ENCODE measurements at places on chromosomes 1 and 21.

- no peak for DNase-seq
Observed at GRCh38 chr1:176957603-176958002, 206.9 kb downstream of the ASTN1 start.

- DNase-seq, result no peak
Observed at GRCh38 chr21:31647650-31648049, 11.8 kb upstream of the SOD1 start.

GRCh38 chr1:12359359-12360133 lies 129.7 kb downstream of the VPS13D start:
- no peak for DNase-seq

- DNase-seq, result no peak
Observed at GRCh38 chr21:31772674-31773555, 41.0 kb upstream of the SCAF4 start.

- DNase-seq, result no peak
Observed at GRCh38 chr21:17523007-17523451, 10.2 kb downstream of the CXADR start.

GRCh38 chr1:5720936-5721335 lies 271.3 kb downstream of the NPHP4 start:
- DNase-seq, result no peak

DNA sequence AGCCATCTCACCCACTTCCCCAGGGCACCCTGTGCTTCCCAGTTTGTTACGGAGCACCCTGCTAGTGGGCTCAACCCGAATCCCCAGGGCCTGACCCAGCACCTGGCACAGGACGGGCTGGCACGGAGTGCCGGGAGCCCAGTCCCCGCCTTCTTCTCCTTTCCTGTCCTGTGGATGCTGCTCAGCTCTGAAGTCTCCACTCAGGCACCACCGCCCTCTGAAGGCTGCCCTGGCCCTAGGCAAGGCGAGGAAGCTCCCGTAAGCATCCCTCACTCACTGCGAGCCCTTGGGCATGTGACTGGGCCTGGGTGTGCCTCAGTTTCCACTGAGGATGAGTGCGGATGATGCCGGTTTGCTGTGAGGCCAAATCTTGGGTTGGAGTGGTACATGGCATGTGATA lies 21.8 kb downstream of the SLC1A7 start:
- no peak for DNase-seq

DNA sequence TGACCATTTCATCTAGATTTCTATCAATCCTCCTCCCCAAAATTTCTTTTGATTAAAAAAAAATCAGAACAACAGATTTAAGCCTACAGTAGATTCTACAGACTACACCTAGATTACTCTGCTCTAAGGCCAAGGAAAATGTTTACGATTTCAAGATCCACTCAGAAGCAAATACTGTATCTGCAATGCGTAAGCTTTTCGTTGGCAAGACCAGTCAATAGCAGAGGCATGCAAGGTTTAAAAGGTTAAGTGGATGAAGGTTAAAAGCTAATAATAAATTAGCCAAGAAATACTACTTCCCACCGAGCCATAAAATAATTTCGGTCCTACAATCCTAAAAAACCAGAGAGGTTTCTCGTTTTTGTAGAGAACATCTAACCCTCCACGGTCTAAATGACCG lies 1.3 kb downstream of the CLSTN1 start:
- DNase-seq, result no peak

- peak; percentile 77 for DNase-seq
Observed at GRCh38 chr1:233868461-233868860, 36.0 kb upstream of the SLC35F3 start.

- peak; percentile 48 for DNase-seq
Observed at GRCh38 chr1:196309386-196309785, 298.9 kb downstream of the KCNT2 start.

DNA sequence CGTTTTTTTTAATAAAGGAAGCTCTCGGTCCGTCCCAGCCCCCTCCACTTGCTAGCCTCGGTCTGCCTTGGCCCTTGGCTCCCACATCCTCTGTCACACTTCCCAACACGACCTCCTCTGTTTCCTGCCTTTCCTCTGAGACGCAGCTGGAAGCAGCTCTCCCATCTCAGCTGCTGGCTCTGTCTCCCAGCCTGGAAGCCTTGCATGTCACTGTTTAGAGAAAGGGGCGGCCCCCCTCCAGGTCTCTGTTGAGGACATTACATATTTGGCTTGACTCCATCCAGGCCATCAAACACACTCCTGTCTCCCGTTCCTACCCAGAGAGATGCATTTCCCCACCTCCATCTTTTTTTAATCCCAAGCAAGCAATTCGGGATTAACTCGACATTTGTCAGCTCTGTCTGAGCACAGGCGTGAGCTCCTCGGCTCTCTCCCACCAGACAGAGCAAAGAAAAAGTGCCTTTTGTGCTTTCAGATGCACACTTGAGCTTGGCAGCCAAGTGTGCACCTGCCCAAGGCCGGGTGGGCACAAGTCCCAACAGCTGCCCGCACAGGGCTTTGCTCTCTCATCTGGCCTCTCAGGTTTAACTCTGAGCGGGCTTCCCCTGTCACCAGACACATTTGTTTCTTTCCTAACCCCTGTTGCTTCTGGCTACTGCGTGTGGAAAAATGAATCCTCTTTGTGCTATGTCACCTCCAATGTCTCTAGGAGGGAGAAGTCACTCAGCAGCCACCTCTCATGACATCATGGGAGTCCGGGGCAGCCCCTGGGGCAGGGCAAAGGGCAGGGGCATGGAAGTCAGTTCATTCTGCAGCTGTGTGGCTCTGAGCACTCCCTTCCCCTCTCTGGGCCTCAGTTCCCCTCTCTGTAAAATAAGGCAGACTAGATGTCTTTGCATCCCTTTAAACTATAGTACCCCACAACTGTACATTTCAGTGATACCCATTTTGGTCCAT lies 108.3 kb downstream of the KCND3 start:
- DNase-seq, result no peak

DNA sequence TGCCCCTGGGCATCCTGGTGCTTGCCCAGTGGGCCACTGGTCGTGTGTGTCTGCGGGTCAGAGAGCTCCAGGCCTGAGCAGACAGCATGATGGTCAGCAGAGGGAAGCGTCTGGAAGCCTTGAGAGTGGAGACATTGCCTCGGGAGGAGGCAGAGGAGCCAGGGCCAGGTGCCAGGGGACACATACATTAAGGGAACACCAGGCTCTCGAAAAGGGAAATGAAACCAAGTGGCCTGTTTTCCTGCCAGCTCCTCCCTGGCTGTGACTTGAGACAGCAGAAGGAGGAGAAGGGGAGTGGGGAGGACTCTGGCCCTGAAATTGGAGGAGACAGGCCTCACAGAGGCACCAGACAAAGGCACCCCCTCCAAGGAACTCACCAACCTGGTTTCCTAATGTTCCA lies 62.4 kb upstream of the LRP8 start:
- DNase-seq, result no peak

DNA sequence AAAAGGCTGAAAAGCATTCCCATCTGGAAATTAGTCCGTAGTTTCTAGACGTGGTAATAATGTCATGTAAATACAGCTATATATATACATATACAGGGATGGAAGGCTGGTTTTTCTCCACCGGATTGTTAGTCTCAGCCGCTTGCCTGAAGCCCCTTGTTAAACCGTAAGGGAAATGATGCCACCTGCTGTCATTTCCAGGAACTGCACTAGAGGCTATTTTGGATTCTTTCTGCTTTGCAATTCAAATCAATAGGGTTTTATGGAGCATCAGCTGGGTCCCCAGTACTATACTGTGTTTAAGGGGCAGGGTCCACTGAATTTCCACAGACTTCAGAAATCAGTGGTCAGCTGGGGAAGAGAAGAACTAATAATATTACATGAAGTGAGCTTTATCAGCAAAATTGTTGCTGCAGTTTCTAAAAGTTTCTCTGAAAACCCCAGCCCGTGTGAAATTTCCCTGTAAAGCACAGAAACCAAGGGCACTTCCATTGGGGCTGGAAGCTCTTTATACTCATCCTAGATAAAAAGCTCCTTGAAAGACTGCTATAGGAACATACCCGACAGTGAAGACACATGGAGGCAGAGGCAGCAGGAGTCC lies 33.8 kb upstream of the MPZL1 start:
- DNase-seq, result peak; percentile 72

GRCh38 chr1:162157469-162157868 lies 88.0 kb downstream of the NOS1AP start:
- no peak for DNase-seq

GRCh38 chr1:51088474-51088873 lies 13.6 kb upstream of the C1orf185 start:
- no peak for DNase-seq

DNA sequence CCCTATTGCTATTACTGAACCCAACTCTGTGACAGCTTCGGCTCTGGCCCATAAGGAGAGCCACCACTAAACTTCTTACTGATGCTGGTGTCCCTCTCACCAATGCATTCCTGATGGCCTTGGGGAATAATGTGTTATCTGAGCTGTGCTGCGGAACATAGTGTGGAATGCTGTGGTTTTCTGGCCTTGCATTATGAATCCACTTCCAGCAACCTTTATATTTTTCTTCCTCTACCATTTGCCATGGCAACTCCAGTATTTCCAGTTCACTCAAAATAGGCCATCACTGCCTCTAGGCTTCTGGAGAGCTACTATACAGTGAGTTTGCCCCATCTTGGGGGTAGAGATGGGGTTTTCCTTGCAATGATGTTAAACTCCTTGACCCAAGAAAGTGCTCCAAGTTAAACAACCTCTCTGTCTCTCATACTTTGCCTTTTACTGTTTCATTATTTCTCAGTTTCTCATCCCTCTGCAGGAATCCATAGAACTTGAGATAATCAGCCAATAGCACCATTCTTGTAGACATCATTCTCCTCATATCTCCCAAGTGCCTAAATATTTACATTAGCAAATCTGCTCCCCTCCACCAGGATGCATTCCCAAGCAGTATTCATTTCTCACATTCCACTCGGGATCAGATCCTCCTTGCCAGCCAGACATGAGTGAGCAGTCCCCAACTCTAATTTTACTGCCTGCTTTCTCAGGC lies 11.1 kb upstream of the RAVER2 start:
- no peak for DNase-seq

GRCh38 chr1:230043081-230043480 lies 24.0 kb upstream of the GALNT2 start:
- DNase-seq, result no peak

DNA sequence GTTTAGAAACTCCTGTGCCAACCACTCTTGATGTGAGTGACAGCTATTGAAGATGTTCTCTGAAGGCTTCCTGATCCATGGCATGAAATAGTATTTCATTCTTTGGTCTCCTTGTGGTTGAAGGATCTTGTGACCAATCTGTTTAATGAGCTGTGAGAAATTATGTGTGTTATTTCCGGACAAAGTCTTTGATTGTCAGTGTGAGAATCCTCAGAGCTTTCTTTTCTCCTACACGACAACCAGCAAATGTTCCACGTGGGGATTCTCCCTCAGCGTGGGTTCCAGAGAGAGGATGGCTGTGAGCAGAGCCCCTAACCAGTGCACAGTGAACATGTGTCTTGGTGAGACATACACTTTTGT lies 45.0 kb upstream of the HOOK1 start:
- no peak for DNase-seq

DNA sequence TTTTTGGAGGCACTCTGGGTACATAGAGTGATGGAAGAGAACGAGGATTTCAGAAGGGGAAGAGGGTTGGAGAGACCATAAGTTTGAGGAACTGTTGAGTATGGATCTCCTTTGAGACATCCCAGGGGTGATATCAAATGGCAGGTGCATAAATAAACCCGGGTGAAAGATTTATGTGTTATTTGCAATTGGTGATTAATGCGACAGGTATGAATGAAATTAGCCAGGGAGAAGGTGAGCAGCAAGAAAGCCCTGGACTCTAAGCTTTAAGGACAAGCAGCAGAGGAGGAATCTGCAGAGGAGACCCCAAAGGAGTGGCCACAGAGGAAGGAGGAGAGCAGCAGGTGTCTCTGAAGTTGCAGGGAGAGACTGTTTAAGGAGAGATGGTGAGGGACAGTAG lies 8.8 kb upstream of the REN start:
- no peak for DNase-seq

GRCh38 chr1:213987422-213987926 lies 299 bp upstream of the PROX1 start:
- DNase-seq, result no peak

GRCh38 chr1:6771441-6771769 lies 13.8 kb upstream of the CAMTA1 start:
- no peak for DNase-seq

DNA sequence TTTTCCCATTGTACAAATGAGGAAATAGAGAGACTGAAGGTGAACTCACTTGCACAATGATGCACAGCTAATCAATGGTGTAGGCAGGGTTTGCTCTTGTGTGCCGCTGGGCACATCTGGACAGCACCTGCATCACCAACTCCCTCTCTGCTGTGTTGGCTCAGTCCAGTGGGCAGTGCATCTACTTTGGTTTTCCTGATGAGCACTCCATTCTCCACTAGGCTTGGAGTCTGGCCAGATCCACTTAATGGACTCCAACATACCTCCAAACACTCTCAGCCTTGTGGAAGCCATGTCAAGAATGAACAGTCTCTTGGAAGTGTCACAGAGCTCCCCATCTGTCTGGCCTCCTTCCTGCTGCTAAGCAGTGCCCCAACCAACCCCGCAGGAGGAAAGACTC lies 152.2 kb downstream of the HIVEP3 start:
- DNase-seq, result no peak

DNA sequence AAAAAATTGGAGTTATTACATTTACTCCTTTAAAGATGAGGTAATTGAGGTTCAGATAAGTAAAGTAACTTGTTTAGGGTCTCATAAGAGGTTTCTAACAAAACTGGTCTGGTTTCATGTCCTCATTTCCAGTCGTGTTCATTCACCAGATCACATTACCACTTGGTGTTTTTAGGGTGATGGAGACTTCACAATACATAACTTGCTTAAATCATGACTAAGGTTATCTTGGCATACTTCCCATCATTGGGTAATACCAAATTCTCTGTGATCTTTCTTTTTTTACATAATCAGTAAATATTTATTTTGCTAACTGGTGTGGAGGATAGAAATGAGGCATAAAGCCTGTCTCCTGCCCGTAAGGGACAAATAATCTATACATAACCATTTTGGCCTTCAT lies 31.6 kb upstream of the RPTN start:
- DNase-seq, result no peak

GRCh38 chr1:160208557-160209320 lies 3.6 kb downstream of the PEA15 start:
- no peak for DNase-seq

GRCh38 chr1:155030899-155031298 lies 2.7 kb downstream of the DCST2 start:
- no peak for DNase-seq

DNA sequence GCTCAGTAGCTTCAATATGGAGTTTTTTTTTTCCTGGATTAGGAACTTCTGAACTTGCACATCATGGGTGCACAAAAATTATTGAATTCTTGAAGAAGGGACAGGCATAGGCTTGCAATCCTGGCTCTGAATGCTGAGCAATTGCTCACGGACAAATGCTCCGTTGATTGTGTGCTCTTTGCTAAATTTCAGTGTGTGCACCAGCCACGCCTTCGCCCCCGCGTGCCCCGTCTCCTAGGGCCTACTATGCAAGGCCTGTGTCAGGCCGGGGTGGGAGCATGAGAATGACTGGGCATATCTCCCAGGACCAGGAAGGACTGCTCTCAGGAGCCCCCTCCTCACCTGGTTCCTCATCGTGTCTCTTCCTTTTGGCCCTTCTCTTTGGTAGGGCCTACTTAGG lies 17.4 kb downstream of the IL6R start:
- DNase-seq, result no peak

GRCh38 chr1:27658951-27659496 lies 13.0 kb downstream of the IFI6 start:
- DNase-seq, result no peak
